Stimulated activated CD4-positive, alpha-beta T cell treated with anti-CD3 and anti-CD28 coated beads, Interleukin-1b, Interleukin-23, amount 100 ng/mL, for 4 hours (primary cell): ENCODE measurements at places on chromosomes 12 and 14.
A peak's percentile ranks its signal among the peaks of the same experiment; 100 is the strongest.

DNA sequence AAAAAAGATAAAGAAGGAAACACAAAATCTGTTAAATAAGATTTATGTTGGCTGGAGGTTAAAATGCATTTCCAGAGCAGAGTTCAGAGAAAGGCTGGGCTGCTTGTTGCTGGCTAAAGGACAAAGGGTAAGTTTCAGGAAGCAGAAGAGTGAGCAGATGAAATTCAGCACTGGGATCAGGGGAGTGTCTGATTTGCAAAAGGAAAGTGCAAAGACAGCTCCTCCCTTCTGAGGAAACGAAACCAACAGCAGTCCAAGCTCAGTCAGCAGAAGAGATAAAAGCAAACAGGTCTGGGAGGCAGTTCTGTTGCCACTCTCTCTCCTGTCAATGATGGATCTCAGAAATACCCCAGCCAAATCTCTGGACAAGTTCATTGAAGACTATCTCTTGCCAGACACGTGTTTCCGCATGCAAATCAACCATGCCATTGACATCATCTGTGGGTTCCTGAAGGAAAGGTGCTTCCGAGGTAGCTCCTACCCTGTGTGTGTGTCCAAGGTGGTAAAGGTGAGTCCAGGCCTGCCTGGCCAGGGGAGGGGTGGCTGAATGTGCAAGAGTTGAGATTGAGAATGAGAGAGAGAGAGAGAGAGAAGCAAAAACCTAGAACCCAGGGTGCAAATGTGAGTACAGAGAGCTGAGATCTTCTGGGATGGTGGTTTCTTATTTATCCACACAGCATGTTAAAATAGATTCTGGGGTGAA, at the start of gene OAS1:
TSS of gene OAS1 (plus strand) at position 251 of the 703 bp plus-strand sequence. CDS start at position 329, 78 bp downstream.
- no peak for DNase-seq

DNA sequence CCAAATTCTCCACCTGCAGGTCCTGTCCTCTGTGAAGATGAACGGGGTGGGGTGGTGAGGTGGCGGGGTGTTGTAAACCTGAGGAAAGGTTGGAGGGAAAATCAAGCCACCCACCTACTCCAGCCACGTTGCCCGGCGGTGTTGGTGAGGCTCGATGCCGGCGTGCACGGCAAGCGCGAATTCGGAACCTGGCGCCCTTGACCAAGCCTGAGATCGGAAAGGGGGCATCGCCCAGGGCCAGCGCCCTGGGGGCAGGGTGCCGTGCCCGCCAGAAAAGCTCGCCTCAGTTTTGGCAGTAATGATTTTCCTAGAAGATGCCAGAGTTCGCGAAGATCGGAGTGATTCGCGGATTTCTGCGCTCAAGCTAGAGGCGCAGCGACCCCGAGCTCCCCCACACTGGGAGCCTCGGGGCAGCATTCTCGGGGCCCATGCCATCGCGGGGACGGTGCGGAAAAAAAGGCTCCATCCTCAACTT, 817 bp downstream of the STXBP6 start:
- DNase-seq: no peak

DNA sequence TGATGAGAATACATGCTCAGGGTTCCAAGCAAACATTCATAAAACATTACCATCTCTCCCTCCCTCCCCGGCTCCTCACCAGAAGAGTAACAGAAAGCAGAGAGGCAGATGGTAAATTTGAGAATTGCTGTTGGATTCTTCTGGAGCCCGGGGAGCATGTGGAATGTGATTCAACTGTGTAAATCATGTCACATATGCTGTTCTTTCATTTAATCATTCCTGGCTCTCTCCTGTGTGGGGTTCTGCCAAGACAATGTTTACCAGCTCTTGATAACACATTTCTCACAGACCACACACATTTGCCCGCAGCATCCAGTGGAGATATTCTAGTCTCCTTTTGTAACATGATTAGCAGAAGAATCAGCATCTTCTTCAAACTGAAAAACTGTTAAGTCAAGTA, 23.4 kb upstream of the NR2C1 start:
- DNase-seq: no peak

GRCh38 chr14:101495827-101496775, 65.2 kb upstream of the DIO3 start:
- DNase-seq: no peak

- peak; percentile 56 for DNase-seq
Measured at GRCh38 chr14:88551094-88551870, 3.5 kb downstream of the PTPN21 start.

DNA sequence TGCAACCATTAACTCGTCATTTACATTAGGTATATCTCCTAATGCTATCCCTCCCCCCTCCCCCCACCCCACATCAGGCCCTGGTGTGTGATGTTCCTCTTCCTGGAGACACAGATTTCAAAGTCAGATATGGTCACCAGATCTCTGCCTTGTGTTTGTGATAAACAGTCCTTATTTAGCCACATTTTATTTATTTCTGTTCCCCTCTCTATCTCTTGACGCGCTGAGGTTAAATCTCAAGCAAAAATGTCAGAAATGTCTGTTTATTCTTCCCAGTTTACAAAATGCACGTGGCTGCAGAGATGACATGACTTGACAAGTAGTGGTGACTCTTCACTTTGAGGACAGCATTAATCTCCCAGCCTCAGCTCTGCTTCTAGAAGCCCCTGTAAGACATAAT, 11.5 kb upstream of the RASSF3 start:
- DNase-seq: no peak

DNA sequence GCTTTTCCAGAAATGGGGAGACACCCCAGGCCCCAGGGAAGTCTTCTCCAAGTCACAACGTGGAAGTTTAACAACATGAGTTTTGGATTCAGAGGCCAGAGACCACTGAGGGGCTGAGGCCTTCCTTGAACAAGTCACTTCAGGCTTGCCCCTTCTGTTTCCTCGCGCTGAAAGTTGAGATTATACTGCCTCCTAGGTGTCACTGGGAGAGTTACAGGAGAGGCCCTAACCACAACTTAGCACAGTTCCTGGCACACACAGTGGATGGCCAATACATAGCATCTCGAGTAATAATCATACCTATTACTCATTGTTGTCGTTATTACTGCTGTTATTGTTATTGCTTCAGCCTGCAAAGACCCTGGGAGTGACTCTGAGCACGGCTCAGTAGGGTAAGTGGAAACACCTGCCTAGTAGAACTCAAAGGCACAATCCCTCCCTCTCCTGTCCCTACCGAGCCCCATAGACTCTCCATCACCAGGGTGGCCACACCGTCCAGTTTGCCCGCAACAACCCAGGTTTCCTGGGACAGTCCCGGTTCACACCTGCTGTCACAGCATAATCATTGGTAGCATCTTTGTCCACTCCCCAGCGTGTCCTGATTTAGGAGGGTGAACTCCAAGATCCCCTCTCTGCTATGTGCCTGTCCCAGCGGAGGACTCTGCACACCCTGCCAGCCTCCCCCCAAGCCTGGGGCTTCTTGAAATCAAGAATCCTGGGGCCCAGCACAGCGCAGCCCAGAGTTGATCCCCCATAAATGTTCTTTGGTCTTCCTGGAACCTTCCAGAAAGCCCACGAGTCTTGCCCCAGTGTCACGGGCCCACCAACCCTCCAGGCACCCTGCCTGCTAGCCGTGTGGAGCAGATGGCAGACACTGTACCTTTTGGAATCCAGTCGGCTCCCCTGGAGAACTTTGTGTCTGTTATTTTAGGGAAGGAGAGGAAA, 85.0 kb downstream of the SYNE3 start:
- DNase-seq: no peak

DNA sequence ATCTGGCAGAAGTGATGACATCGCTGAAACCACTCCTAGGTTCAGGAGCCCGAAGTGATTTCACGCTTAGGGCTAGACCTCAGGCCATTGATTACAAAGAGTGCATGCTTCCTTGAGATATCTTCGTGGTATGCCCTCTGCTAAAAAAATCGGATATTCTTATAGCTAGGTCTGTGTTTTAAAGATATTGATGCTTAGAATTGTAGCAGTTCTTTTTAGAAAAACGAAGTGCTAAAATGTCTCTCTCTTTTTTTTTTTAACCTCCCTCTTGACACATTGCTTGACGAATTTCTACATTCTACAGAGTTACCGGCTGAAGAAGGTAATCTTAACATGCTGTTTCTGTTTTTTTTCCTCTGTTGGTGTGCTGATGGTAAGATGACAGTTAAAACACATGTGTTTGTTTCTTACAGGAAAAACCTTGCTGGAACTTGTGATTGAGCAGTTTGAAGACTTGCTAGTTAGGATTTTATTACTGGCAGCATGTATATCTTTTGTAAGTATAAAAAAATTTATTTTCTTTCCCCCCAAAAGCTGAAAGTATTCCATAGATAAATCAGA, 1.3 kb downstream of the ATP2A2 start:
- DNase-seq: no peak

DNA sequence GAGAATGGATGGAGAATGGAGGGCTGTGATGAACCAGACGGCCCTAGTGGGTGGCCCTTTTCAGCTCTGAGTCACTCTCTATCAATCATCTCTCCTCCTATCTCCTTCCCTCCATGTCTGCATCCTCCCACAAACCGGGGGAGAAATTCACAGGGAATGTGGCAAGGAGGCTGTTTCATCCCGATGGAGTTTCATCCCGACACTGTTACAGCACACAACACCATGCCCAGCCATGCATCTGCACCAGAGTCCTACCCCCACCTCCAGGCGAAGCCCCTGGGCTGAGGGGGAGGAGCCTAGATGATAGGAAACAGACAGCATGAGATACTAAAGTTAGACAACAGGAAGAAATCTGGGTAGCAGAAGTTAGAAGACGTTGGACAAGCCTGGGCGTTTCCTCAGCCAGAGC, 20.8 kb downstream of the SLC8B1 start:
- DNase-seq: no peak

DNA sequence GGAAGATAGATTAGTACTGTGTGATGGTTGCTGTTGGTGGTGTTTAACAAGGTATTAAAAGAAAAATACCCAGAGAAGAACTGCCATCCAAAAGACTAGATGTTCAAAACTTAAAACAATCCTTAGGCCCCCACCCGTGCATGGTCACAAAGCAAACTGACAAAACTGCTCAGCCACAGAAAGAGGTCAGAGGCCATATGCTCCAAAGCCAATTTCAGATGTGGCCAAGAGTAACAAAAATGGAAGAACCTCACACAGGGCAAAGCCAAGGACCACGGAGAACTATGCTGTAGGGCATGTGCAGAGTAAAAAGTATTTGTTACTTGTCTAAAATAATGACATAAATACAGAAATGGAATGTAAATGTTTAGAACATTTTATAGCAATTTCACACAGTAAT, 5.3 kb downstream of the TXNDC16 start:
- no peak for DNase-seq

GRCh38 chr14:49960453-49960852, 67.6 kb downstream of the ARF6 start:
- DNase-seq: no peak

DNA sequence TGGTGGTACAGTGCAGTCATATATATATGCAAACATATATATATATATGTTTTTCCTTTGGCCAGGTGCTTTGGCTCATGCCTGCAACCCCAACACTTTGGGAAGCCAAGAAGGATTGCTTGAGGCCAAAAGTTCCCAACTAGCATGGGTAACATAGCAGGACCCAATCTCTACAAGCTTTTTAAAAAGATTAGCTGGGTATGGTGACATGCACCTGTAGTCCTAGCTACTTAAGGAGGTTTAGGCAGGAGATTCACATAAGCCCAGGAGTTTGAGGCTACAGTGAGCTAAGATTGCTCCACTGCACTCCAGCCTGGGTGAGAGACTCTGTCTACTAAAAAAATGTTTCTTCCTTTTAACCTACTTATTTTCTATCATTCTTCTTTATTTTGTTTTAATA, 10.2 kb downstream of the PZP start:
- DNase-seq: no peak

DNA sequence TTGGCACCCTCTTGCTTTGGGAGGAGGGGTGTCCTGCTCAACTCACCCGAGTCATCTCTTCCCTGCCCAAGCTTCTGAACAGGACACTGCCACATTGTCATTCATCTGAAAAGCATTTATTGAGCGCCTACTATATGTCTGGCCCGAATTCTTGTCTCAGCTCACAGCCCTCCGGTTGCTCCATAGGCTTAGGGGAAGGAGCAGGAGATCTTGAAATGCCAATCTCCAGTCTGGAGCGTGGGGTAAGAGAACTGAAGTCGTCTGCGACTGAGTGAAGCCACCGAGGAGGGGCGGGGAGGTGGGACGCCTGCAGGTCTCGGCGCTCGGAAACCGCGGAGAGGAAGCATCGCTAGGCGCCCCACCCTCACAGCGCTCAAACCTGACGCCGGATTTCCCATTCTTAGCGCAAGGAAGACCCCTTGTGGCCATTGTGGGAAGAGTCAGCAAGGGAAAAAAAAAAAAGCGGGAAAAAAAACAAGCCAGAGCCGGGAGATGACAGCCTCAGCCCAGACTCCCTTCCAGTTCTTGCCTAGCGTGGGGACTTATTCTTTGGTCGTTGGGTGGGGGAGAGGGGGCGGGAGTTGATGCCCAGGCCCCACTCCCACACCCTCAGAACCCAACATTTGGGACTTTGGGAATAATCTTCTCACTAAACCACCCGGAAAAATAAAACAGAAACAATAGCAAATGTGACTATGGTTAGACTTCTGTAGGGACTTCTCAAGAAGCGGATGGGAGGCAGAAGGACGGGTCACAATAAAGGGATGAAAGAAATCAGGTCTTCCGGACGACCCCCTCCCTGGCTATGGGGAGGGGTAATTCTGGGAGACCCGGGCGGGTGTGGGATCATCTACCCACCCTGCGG, 28.2 kb upstream of the SMUG1 start:
- DNase-seq: peak; percentile 60

DNA sequence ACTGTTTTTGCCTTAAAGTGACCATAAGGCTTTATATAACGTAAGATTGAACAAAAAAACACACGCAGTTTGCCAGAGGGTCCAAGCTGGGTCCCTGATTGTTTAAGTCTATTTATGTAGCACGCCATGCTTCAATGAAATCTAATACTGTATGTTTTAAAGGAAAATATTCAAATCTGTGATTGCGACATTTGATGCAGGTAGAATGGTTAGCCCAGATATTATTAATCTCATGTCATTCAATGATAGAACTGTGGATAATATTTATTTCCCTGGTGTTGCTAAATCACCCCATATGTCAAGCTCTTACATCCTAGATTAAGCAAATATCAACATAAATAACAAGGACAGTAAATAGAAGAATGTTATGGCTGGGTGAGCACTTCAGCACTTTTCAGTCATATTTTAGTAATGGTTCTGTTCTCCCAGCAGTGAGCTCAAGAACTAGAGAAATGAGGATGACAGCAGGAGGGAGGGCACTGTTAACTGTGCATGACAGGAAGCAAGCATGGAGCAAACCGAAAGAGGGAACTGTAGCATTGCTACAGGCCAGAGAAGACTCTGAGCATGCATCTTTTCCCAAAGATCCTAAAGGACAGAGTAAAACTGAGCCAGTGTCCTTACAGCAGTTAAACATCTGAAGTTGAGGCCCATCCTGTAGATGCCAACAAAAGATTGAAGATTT, 465.7 kb upstream of the MGAT4C start:
- no peak for DNase-seq

- DNase-seq: peak; percentile 24
Measured at GRCh38 chr12:49671031-49671765, 36.0 kb downstream of the FMNL3 start.

- peak; percentile 11 for DNase-seq
Measured at GRCh38 chr14:63853831-63854293, 1.1 kb downstream of the SYNE2 start.

- DNase-seq: no peak
Measured at GRCh38 chr12:41034686-41035085, 153.4 kb upstream of the PDZRN4 start.
